ENCODE measurements at places on chromosomes 1 and 21.

DNA sequence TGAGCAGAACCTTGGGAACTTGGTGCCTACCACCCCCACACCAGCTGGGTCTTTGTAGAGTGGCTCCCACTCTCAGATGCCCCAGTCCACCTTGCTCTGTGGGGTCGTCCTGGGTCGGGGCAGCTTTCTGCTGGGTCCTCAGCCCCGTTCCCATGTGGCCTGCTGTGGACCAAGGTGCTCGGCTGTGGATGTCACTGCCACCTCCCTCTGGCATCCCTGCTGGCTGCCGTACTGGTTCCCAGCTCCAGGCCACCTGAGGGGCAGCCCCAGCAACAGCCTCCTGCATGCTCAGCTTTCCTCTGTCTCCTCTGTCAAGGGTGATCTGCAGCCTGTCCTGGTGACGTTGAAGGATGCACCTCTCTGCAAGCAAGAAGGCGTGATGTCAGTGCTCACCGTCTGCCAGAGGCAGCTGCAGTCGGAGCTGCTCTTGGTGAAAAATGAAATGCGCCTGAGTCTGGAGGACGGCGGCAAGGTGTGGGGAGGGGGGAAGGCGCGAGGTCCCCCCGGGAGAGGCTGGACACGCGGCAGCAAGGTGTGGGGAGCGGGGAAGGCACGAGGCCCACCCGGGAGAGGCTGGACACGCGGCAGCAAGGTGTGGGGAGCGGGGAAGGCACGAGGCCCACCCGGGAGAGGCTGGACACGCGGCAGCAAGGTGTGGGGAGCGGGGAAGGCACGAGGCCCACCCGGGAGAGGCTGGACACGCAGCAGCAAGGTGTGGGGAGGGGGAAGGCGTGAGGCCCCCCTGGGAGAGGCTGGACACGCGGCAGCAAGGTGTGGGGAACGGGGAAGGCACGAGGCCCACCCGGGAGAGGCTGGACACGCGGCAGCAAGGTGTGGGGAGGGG is 45.9 kb upstream of the DIP2A start:
- no peak for DNase-seq

- peak; percentile 15 for DNase-seq
These were observed 18.3 kb downstream of the PPT1 start for GRCh38 chr1:40078512-40079333.

DNA sequence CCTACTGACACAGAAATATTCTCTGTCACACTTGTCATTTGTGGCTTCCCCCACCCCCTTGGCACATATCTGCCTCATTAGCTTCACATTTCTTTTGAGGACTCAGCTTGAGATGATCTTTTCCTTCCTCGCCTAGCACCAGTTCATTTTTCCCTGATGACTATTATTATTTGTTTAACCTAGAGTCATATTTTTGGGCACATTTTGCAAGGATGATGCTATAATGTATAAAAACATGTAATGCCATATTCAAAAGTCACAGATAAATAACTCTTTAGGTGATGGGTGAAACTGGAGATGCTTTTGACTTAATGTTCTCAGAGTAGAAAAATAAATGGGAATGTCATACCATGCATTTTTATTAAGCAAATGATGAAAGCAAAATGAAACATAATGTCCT is 202.7 kb downstream of the BACH1 start:
- no peak for DNase-seq

GRCh38 chr1:40834968-40835545 is 27.1 kb downstream of the CITED4 start:
- DNase-seq = no peak

- no peak for DNase-seq
These were observed 2.7 kb downstream of the CCDC24 start for GRCh38 chr1:43994071-43994470.

DNA sequence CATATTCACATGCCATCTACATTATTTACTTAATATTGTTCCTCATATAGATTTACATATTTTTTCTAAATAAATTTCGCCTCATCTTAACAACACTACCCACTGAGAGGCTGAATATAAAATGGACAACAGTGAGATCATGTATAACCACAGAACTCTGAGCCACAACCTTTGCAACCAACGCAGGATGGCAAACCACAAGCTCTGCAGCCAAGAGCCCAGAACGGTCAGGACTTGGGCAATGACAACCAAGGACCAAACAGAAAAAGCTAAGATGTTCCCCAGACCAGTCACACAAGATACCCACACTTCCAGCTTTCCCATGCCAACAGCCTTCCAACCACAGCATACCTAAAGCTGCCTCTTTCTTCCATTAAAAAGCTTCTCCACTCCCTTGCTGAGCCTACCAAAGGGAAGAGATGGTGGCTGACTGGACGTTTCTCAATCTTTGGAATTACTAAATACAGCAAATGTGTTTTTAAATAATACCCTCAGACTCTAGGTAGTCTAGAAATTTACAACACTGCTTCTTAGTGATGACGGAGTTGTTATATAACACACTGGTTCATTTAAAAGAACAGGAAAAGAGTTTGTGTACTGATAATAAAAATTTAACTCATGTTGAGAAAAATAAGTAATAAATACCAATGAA is 117.9 kb downstream of the AKT3 start:
- no peak for DNase-seq

All from stimulated activated CD4-positive, alpha-beta T cell treated with anti-CD3 and anti-CD28 coated beads, Interleukin-15, amount 100 ng/mL, for 1 hour (primary cell).